ENCODE measurements at places on chromosomes 3 and 15. TPM values are rescaled to one million over a fixed set of nuclear protein-coding genes. Genes with fewer than 3 reads are reported as not detected.

- no peak for DNase-seq
Observed at GRCh38 chr15:87850916-87851315, 405.6 kb downstream of the NTRK3 start.

DNA sequence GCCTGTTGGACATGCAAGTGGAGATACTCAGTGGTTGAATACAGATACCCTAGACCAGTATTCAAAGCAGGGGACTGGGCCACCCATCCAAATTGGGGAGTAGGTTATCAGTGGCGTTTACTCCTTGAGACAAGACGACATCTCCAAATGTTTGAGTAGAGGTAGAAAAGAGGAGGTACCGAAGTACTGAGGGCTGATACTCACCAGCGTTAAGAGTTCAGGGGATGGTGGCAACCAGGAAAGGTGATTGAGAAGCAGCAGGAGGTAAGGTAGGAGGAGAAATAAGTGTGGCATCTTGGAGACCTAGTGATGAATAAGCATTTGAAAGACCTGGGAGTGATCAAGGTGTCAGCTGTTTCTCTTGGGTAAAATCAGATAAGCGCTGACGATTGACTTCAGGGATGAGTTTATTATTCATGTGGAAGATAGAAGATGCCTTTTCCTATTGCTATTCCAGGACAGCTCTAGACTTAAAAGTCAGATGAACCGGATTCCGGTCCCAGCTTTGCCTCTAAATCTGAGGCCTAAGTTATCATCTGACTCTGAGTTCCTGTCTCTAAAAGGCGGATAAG, 96.3 kb downstream of the GHSR start:
- DNase-seq: no peak

DNA sequence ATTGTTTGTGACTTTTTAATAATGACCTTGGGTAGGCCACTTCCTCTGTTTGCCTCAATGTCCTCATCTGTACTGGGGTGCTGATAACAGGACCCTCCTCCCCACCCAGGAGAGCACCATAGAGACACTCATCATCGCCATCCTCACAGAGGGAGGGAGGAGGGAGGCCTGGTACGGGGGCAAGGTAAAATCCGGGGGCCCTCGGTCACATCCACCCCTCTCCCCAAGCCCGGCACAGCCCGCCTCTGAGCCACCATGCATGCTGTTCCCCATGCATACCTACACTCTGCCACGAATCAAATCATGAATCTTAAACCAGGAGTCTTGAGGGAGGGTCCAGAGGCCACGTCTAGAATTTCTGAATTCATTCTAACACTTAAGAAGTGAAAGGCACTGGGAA, 74.9 kb upstream of the IQSEC1 start:
- no peak for DNase-seq

DNA sequence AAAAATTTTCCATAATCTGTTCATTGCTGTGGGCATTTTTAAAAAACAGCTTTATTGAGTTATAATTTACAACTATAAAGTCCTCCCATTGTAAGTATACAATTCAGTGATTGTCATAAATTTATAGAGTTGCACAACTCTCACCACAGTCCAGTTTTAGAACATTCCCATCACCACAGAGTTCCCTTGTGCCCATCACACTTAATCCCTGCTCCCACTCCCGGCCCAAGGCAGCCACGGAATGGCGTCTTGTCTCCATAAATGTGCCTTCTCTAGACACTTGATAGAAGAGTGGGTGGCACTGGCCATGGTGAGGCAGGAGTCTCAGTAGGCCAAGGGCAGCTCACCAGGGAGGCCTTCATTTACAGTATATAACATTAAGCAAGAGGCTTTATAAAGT, 6.3 kb downstream of the TSEN2 start:
- no peak for DNase-seq

GRCh38 chr3:71441217-71441924, 142.2 kb downstream of the FOXP1 start:
- DNase-seq: no peak

GRCh38 chr3:38952721-38953120, 99.0 kb downstream of the SCN11A start:
- no peak for DNase-seq

DNA sequence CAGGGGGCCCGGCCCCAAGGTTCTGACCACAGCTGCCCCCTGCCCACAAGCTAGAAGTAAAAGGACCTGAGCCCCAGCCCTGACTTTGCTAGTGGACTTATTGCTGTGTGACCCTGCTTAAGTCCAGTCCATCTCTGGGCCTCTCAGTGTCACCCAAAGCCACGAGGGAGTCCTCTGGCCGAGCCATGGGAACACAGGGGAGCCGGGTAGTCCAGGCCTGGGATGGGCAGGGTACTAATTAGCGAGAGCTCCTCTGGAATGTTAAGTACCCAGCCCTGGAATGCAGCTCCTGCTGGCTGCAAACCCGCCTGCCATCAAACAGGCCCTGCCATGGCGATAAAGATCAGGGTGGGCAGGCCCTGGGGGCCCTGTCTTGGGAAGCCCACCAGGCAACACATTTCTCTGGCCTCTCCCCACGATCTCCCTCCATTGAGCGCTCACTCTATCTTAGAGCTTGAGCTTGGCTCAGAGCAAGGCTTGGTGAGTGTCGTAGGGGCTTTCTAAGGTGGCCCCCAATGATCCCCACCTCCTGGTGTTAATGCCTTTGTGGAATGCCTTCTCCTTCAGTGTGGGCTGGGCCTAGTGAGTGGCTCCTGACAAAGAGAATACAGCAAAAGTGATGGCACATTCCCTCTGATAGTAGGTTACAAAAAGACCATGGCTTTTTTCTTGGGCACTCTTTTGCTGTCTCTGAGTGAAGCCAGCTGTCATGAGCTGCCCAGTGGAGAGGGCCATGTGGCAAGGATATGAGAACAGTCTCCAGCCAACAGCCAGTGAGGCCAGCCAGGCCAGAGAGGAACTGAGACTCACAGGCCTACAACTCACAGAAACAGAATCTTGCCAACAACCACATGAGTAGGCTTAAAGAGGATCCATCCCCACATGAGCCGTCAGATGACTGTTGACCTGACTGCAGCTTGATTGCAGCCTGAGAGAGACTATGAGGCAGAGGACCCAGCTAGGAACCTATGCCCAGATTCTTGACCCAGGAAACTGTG, 133.1 kb downstream of the SMAD6 start:
- DNase-seq: no peak

- no peak for DNase-seq
Observed at GRCh38 chr3:56296361-56296760, 171.9 kb downstream of the ERC2 start.

- no peak for DNase-seq
Observed at GRCh38 chr3:108008931-108009639, 81.7 kb downstream of the CD47 start.

GRCh38 chr3:144263706-144264105, 292.1 kb downstream of the DIPK2A start:
- DNase-seq: no peak

DNA sequence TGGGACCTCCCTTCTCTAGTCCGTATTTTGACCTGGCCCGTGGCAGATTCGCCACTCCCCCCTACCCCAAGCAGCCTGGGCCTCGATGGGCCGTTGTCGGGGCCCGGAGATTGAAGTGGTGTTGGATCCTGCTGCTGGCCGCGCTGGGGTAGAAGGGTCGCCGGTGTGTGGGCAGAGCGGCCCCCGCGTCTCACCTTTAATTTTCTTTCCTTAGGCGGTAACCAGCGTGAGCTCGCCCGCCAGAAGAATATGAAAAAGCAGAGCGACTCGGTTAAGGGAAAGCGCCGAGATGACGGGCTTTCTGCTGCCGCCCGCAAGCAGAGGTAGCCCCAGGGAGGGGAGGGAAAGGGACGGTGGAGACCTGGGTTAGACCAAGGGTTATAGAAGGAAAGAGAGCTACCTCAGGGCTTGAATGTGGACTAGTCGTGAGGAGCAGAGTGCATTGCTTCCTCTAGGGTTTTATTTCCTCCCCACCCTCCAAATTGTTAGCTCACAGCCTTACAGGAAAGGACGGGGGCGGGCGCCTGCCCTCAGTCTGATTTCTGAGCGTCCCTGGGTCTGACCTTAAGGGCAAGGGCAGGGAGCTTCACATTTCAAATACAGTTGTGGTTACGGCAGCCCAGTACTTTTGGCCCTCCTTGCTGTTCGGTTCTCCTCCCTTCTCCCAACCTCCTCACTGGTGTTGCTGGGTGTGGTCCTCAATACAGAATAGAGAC, 799 bp downstream of the SERF2 start:
- DNase-seq: peak; percentile 27

DNA sequence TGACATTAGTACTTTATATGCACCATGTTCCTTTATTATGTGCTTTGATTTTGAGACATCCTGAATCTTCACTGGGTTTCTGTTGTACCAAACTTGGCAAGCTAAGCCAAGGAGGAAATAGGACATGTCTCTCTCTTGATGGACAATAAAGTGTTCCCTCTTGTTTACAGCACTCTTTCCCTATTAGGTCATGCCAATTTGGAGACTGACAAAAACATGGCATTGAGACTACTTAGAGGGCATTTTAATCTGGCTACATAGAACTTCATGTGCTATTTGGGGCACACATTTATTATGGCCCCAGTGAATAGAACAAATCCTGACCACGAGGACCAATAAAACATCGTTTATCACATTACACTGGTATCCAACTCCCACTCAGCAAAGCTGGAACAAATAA, 85.3 kb upstream of the TNFSF10 start:
- DNase-seq: no peak

DNA sequence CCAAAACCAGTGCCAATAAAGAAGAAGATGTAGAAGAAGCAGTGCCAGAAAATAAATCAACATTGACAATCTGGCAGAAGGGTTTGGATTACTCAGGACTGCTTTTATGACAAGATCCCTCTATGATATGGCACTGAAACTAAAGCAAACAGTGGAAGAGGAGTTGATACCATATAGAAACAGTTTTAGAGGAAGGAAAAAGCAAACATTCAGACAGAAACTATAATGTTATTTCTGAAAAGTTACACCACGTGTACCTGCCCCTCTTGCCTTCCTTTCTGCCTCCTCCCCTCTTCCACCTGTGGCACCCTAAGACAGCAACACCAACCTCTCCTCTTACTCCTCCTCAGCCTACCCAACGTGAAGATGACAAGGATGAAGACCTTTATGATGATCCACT, 63.0 kb downstream of the SFMBT1 start:
- no peak for DNase-seq

DNA sequence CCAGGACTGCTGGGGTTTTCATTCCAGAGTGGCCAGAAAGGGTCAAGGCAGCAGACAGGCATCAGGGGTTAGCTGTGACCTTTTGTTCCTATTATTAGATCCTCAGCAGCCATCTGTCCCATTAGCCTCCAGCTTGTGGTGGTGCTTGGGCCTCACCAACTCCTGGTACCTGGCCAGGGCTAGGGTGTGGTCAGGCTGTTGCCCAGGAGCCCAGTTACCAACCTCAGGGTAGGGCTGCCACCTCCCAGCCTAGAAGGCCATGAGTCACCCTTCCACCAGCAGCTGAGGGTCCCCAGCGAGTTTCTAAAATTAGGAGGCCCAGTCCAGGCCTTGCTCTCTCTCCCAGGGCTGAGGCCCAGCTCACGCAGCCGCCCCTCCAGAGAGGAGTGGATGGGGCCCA, 12.2 kb downstream of the TMEM43 start:
- no peak for DNase-seq

GRCh38 chr3:14647976-14648955, 3.3 kb upstream of the CCDC174 start:
- DNase-seq: no peak

- no peak for DNase-seq
Observed at GRCh38 chr15:59317211-59317610, 55.5 kb downstream of the MYO1E start.

DNA sequence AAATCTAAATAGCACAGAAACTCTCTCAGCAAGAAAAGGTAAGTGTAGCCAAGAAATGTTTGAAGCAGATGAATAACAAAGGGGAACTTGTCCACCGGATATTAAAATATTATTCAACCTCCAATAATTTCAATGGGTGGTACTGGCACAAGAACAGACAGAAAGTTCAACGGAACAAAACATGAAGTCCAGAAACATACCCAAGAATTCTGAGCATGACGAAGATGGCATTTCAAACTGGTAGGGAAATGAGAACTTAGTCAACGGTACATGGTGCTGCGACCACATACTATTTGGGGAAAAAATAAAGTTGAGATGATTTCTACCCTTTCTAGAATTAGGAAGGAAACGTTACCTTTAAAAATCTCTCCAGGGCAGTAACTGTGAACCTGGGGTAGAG, 5.5 kb downstream of the CHSY1 start:
- no peak for DNase-seq

DNA sequence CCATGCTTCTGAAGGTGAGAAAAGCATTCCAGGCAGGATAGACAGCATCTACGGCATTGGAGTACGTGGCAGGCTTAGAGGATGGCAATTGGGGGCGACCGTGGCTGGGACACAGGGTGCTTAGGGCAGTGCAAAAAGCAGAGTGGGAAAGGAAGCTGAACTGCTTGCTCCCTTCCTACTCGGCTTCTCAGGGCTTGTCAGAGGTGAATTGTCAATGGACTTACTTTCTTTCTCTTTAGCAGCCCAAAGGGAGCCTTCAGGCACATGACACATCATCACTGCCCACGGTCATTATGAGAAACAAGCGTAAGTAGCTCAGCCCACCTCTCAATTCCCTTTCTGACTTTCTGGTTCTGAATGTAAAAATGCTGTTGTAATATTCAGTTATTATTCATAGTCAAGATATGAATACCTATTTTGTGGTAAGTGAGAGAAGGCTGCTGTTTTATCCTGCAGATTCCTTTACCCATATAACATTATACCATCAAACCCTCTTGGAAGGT, 84.3 kb downstream of the KLHL25 start:
- no peak for DNase-seq

- no peak for DNase-seq
Observed at GRCh38 chr15:96692826-96693225, 362.3 kb downstream of the NR2F2 start.

Gene SLC6A20
- not detected for polyA plus RNA-seq

Gene PLSCR4
- not detected for polyA plus RNA-seq

Gene TRAT1
- 2.4 TPM for polyA plus RNA-seq

Gene COMMD2
- 80.9 TPM for polyA plus RNA-seq

Gene TIPIN
- 10.2 TPM for polyA plus RNA-seq

Gene FEZF2
- polyA plus RNA-seq: not detected
